Hematopoietic multipotent progenitor cell treated with erythropoietin and hydrocortisone succinate and interleukin-3 and kit ligand, for 17 days (in vitro differentiated cells): ENCODE measurements at places on chromosomes 16 and 17.

DNA sequence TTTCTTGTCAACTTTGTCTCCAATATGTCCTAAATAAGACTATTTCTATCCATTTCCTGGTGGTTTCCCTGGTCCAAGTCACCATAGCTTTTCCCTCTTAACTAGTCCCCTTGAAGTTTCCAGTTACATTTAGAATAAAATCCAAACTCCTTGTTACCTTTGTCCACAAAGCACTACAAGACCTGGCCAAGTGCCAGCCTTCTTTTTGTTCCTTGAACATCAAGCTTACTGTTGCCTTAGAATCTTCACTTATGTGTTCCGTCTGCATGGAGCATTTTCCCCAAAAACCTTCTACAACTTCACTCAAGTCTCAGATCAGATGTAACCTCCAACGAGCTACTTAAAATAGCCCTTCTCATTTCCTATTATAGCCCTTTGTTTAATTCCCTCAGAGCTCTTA lies 101.4 kb downstream of the ITFG1 start:
- no peak for DNase-seq

DNA sequence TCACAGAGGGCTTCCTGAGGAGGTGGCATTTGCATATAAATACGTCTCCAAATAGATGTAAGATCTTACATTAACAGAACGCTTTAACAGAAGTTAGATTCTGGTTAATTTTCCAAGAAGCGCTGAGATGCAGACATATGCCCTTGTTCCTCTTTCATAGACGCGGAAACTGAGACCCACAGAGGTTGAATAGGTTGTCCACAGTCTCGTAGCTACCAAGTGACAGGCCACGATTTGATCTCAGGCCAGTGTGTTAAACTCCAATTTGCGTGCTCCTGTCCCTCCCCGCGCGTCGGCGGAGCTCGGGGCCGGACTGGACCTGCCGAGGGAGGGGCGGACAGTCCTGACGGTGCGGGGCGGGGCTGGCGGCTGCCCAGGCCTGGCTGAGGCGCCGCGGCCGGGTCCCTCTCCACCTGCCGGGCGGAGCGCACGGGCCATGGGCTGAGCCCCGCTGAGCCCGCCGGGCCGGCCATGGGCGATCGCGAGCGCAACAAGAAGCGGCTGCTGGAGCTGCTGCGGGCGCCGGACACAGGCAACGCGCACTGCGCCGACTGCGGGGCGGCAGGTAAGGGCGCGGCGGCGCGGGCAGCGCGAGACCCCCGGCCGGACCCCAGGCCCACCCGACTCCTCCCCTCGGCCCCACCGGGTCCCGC lies at the start of gene ADAP2:
ADAP2 (plus strand) TSS at position 402 of the 653 bp plus-strand sequence; CDS start at position 472, 70 bp downstream.
- no peak for DNase-seq

- no peak for DNase-seq
Observed at GRCh38 chr17:10285896-10286295, 86.9 kb downstream of the MYH13 start.

DNA sequence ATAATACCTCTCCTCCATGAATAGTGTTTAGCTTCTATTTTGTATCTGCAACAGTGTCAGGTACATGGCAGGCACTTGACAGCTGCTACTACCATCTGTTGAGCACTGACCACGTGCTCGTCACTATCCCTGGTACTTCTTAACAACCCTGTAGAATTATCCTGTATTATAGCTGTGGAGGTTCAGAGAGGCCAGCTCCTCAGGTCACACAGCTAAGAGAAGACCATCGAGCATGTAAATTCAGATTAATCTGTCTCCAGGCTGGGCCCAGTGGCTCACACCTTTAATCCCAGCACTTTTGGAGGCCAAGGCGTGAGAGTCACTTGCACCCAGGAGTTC lies 26.3 kb downstream of the WSB1 start:
- DNase-seq = no peak

GRCh38 chr16:84605339-84605848 lies 12.5 kb downstream of the COTL1 start:
- no peak for DNase-seq

GRCh38 chr17:74508156-74508555 lies 23.1 kb downstream of the CD300LB start:
- no peak for DNase-seq

DNA sequence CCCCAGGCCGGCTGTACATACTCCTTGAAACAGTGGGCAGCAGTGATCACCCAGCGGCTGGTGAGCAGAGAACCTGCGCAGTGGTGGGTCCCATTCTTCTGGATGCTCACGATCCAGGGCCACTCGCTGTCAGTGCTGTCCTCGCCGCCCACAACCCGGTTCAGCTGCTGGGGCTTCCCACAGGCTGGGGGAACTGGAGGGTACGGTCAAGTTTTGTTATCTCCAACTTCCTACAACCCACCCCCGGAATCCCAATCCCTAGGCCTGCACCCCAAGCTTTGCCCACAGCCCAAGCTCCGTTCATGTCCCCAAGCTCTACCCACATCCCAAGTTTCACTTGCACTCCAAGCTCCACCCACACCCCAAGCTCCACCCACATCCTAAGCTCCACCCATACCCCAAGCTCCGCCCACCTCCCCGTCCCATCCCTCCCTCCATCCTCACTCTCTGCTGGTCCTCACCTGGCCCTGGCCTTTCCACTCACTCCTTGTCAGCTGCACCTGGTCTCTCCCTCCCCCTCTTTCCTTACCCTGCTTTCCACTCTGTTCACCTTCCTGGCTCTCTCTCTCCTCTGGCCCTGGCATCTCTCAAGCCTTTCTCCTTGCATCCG lies 1.8 kb downstream of the PRSS22 start:
- DNase-seq = no peak

DNA sequence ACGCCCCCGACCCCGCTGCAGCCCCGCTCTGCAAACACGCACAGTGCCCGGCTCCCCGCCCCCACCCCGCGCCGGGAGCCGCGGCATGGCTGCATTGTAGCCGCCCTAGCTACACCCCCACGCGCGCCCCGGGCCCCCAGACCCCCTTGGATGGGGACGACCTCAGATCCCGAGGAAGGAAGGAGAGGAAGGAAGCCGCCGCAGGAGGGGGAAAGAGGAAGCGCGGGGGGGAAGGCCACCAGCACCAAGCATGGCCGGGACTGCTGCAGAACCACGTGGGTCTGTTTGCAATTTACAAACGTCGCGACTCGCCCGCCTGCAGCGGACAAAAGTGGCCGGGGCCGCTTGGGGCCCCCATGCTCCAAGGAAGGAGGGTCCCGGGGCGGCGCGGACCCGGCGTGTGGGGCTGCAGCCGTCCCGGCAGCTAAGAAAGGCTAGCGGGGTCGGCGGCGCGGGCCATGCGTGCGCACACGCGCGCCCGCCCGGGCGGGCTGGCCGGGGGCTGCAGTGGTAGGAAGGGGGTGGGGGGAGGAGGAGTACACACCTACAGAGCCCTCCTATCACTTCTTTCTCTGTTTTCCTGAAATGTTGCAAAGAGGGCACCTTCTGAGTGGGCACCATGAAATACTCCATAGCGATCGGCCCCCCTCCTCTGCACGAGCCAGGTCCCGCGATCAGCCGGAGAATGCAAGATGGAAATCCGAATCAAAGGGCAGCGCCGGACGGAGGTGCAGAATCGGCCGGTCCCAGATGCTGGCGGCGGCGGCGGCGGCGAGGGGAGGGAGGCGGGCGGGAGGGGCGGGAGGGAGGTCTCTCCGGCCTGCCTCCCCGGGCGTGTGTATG lies 488 bp downstream of the TFAP4 start:
- DNase-seq = peak; percentile 12

DNA sequence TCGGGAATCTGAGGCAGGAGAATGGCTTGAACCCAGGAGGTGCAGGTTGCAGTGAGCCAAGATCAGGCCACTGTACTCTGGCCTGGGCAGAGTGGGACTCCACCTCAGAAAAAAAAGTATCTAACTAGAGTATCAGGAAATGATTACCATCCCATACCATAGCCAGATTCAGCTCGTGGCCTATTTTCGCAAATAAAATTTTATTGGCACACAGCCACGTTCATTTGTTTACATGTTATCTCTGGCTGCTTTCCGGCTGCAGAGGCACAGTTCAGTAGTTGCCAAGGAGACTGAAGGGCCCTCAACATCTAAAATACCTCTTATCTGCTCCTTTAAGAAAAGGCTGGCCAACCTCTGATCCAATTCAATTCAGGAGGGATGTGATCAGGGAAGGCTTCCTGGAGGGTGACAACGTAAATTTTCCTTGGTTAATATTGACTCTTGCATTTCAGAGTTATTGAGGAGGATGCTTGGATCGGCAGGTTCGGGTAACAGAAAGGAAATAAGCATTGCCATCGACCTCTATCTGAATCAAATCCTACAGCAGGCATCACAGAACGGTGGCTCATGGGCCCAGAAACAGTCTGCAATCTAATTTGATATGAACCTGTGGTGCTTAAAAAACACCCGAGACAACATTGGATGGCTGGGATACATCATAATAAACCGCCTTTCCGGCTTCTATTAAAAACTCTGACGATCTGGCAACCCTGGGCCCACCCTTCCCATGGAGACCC lies 73.8 kb downstream of the XYLT1 start:
- DNase-seq = no peak

GRCh38 chr16:10541366-10541765 lies 39.0 kb downstream of the EMP2 start:
- DNase-seq = no peak

DNA sequence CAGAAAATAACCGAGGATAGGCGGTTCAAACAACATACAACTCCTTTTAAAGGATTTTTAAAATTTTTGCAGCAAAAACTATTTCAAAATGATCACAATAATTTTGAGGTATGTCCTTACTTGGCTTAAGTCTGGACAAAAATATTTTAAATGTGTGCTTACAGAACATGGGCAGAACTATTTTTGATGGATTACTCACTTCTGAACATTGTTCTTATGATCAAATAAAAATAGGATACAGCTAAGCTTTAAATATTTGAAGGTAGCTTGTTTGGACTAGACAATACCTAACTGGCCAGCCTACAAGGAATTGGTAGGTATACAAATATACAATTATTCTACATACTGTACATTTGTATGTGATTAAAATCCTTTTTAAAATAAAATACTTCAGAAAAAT lies 14.3 kb upstream of the INTS2 start:
- no peak for DNase-seq

- no peak for DNase-seq
Observed at GRCh38 chr17:48471817-48472410, 41.9 kb upstream of the SKAP1 start.

DNA sequence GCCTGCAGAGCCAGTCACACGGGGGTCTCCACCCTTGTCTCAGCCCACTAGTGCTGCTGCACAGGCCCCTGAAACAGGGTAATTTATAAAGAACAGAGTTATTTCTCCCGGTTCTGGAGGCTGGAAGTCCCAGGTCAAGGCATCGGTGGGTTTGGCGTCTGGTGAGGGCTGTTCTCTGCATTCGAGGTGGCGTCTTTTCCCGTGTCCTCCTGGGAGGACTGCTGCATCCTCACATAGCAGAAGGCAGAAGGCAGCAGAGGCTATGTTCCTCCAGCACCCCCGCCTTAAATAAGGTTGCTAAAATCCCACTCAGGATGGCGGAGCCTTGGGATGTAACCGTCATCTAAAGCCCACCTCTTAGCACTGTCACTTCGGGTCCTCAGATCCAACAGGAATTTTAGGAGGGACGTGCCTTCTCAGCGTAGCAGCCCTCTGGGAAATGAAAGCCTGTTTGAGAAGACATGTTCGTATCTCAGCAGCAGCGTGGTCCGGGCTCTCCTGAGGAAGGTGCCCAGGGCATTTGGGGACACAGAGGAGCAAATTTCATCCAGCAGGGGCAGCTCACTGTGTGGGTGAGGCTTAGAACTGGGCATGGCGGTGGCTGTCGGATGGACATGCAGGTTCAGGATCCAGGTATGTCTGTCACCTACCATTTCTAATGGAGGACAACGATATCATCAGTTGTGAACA lies 221.6 kb upstream of the CHMP6 start:
- no peak for DNase-seq

DNA sequence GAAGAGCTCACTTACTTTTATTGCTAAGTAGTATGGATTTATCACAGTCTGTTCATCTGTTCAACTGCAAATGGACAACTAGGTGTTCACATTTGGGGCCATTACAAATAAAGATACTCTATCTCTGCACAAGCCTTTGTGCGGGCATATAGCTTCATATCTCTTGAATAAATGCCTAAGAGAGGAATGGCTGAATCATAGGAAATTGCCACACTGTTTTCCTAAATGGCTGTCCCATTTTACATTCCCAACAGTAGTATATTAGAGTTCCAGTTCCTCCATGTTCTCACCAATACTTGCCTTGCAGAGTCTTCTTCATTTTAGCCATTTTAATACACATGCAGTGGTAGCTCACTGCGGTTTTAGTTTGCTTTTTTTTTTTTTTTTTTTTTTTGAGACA lies 20.5 kb downstream of the NSMCE1 start:
- no peak for DNase-seq

GRCh38 chr16:70253291-70254106 lies 1.8 kb upstream of the EXOSC6 start:
- DNase-seq = peak; percentile 29

DNA sequence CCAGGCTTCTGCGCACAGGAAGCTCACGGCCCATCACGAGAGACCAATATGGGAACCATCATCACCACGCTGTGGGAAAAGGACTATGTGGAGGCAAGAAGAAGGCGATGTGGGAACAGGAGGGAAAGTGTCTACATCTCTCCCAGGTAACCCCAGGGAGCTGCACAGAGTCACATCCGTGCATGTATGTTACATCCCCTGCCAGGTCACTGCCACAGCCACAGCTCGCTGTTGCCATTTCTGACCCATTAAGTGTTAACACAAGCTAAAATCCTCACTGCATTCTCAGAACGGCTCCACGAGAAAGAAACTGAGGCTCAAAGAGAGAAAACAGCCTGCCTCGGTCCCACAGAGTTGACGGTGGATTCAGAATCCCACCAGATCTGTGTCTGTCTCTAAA lies 319.1 kb downstream of the FOXL1 start:
- DNase-seq = no peak

- no peak for DNase-seq
Observed at GRCh38 chr16:71917900-71918299, 22.6 kb downstream of the IST1 start.

DNA sequence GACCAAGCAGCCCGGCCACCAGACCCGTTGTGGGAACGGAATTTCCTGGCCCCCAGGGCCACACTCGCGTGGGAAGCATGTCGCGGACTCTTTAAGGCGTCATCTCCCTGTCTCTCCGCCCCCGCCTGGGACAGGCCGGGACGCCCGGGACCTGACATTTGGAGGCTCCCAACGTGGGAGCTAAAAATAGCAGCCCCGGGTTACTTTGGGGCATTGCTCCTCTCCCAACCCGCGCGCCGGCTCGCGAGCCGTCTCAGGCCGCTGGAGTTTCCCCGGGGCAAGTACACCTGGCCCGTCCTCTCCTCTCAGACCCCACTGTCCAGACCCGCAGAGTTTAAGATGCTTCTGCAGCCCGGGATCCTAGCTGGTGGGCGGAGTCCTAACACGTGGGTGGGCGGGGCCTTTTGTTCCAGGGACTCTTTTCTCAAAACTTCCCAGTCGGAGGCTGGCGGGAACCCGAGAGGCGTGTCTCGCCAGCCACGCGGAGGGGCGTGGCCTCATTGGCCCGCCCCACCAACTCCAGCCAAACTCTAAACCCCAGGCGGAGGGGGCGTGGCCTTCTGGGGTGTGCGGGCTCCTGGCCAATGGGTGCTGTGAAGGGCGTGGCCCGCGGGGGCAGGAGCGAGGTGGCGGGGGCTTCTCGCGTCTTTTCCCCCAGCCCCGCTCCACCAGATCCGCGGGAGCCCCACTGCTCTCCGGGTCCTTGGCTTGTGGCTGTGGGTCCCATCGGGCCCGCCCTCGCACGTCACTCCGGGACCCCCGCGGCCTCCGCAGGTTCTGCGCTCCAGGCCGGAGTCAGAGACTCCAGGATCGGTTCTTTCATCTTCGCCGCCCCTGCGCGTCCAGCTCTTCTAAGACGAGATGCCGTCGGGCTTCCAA lies at the start of gene SLC2A4:
SLC2A4 (plus strand) TSS at position 645 of the 879 bp plus-strand sequence; CDS start at position 862, 217 bp downstream.
- peak; percentile 99 for DNase-seq
